Subcutaneous adipose tissue (tissue), 4 donors: ENCODE measurements at places on chromosomes 3 and 15. TPM values are rescaled to one million over a fixed set of nuclear protein-coding genes. Genes with fewer than 3 reads are reported as not detected.

FLNB gene
- 73.2 TPM for total RNA-seq

CCDC80 gene
- 75.7 TPM for total RNA-seq

PHLDB2 gene
- total RNA-seq = 53.2 TPM

LMAN1L gene
- total RNA-seq = not detected

NR1I2 gene
- not detected for total RNA-seq

CHRNA7 gene
- 1.1 TPM for total RNA-seq

CLRN1 gene
- total RNA-seq = not detected
